RPMI7951 (cell line): ENCODE measurements at places on chromosomes 16 and 17. TPM values are rescaled to one million over a fixed set of nuclear protein-coding genes. Genes with fewer than 3 reads are reported as not detected.

RAC3 gene
- total RNA-seq, result 10.7 and 13.1 TPM in 2 replicates

- DNase-seq, result no peak
Observed at GRCh38 chr16:1081734-1082265, 9.3 kb downstream of the SSTR5 start.

GRCh38 chr16:52538511-52538910 lies 8.4 kb downstream of the TOX3 start:
- no peak for DNase-seq

DNA sequence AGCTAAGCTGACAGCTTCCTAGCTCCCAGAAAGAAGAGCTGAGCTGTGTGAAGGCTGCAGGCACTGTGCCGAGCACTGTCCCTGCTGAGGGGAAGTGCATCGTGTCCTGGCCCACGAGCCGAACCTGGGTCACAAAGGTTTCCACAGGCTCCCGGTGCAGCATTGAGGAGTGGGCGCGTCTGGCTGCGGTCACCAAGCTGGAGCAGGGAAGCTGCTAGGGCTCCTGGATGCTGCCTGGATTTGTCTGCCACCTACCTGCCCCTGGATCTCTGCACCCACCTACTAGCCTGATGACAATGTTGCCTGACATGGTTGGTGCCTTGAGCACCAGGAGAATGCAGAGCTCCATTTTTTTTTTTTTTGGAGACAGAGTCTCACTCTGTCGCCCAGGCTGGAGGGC lies 6.5 kb upstream of the SRRM2 start:
- DNase-seq, result no peak

DNA sequence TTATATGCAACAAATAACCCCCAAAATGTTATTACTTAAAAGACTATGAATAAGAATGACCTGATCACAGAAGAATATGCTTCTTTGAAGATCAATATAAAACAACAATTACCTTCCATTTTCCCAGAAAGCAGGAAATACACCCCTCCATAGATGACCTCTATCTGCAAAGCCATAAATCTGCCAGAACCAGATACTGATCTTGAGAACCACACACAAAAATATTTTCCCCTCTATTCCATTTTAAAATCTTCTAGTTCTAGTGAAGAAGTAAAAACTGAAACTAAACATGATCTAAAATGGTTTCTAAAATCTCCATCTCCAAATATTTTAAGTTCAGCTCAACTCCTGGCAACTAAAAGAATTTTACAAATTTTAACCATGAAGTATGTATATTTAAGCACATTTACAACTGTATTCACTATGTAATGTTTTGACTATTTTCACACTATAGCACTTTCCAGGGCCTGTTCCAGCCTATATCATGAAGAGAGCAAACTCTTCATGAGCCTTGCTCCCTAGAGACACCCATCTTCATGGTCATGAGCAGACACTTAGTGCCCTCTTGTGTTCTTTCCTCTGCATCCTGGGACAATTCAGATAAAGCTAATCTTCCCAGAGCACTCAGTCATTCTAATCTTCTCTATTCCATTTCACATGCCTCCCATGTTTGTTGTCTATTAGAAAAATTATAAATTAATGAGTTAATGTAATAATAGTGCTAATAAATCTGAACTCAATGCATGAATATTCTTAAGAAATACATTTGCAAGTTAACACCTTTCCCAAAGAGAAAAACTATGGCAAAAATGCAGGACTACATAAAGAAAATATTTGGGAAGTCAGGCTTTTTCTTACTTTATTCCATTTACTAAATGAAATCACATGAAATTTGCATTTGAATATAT lies 87.0 kb downstream of the HELZ start:
- peak; percentile 28 for DNase-seq

GRCh38 chr17:69505740-69506139 lies 91.2 kb downstream of the MAP2K6 start:
- DNase-seq, result no peak

DNA sequence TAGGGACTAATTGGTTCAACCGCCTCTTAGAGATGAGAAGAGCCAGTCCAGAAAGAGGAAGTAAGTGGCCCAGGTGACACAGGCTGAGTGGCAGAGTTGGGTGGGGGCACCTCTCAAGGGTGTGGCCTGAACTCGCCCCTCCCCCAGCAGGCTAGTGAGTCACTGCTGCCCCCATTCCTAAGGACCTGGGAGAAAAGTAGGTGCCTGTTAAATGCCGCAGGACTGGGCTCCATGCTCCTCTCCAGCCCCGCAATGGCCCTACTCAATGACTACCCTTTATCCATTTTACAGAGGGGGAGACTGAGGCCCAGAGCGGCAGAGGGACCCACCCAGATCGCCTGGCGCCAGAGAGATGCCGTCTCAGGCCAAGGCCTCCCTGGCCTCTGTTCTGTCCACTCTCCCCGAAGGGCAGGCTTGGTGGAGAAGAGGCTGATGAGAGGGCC lies 8.1 kb downstream of the TMEM235 start:
- no peak for DNase-seq

DNA sequence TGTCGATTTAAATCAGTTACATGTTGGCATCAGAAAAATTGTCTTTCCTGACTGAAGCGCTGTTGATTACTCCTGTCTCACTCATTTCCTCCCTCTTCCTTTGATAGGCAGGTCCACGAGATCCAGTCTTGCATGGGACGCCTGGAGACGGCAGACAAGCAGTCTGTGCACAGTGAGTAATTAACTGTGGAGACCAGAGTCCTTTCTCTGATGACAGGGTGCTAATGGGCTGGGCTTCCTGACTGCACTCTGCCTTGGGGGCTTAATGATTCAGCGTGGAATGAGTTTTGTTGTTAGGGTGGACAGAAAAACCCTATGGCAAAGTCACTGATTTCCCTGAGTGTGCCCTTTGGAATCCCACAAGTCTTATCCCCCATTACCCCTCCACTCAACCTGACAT lies 6.5 kb downstream of the GOSR2 start:
- peak; percentile 92 for DNase-seq

- DNase-seq, result no peak
Observed at GRCh38 chr16:89444151-89444723, 46.1 kb downstream of the ANKRD11 start.

- no peak for DNase-seq
Observed at GRCh38 chr17:56948491-56948890, 12.4 kb downstream of the COIL start.

- no peak for DNase-seq
Observed at GRCh38 chr16:21713549-21714368, 50.0 kb downstream of the OTOA start.

RHBDF1 gene
- 14.6 and 19.9 TPM in 2 replicates for total RNA-seq

DNA sequence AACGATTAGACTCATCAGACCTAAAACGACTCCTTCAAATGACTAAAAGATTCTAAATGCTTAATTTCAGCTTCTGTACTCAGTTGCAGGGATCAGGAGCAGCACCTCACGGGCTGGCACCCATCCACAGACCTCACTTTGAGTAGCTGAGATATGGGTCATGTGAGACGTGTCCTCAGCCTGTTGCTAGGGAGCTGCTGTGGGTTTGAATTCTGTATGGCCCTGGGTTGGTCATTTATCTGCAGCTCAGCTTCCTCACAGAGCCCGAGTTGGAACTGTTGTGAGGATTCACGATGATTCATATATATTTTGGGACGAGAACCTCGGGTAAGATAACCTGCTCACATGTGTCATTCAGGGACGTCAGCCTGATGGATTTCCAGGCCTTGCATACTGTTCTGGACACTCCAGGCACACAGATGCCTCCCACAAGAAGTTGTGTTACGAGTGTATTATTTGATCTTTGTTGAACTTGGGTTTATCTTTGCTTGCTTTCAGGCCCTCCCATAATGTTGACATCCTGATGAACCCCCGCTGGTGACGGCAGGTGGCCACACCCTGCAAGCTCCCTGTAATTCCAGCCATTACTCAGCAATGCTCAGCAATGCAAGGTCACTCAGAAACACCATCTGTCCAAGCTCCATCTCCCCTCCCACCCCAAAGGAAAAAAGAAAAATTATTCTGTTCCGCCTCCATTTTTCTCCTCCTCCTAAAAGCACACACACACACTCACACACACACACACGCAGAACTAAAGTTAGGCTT lies 137.6 kb downstream of the RBFOX3 start:
- DNase-seq, result no peak

DNA sequence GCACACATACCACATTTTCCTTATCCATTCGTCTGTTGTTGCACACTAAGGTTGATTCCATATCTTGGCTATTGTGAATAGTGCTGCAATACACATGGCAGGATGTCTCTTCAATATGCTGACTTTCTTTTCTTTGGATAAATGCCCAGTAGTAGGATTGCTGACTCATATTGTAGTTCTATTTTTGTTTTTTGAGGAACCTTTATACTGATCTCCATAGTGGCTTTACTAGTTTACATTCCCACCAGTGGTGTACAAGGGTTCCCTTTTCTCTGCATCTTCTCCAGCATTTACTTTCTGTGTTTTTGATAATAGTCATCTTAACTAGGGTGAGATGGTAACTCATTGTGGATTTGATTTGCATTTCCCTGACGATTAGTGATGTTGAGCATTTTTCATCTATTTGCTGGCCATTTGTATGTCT lies 118.1 kb downstream of the STXBP4 start:
- peak; percentile 87 for DNase-seq

- DNase-seq, result no peak
Observed at GRCh38 chr16:50308237-50308965, 42.0 kb downstream of the ADCY7 start.

GRB7 gene
- total RNA-seq, result not detected in 2 replicates

DNA sequence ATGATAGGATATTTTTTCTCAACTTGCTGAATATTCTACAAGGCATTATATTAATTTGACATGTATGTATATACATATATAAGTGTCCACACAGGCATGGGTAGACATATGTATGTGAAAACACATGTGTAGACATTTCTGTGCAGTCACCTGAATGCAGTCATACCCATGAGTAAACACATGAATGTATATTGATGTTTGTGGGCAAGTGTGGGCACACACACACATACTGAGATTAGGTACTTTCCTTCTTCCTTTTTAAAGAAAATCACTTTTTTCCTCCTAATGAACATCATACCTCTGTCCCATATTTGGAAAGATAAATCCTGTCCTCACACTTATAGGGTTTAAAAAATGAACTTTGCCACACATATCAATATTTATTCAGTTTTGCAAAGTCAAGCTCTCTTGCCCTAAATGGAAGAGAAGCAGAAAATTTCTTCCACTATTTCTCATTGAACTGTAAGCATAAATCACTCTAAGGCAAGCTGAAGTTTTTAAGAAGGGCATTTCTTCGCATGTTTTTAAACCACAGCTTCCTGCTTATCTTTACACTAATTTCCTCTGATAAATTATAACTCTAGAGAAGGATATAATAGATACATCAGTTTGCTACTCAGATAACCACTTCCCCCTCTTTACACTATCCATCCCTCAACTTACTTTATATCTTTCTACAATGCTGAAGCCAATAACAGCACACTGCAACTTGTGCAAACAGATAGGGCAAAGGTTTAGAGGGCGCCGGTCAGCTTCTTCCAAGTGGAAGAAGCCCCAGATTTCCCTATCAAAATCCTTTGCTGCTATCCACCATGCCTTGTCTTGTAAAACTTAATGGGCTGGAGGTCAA lies 49.6 kb upstream of the LRRC37A3 start:
- no peak for DNase-seq

PMP22 gene
- 62.1 and 64.6 TPM in 2 replicates for total RNA-seq

CLEC3A gene
- total RNA-seq, result 0.29 TPM in 1 of 2 replicates, not detected in the other

GRCh38 chr17:35167046-35167445 lies 19.4 kb downstream of the UNC45B start:
- no peak for DNase-seq

- no peak for DNase-seq
Observed at GRCh38 chr17:34571428-34572130, 7.8 kb upstream of the TMEM132E start.

DNA sequence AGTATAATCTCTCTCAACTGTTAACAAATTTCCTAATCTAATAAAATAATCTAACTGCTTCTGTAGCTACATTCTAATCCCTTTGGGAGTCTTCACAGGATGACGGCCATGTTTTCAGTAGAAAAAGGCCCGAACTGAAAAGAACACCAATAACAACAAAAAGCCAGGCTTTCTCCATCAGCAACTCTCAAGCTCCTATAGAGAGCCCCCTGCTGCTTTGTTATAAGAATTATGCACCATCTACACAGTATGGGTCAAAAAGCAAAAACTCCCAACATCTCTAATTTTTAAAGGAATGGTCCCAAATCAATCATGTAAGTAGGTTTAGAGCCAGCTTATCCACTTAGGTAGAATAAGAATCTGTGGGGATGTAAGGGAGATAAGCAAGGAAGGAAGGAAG lies 163.6 kb upstream of the C17orf78 start:
- no peak for DNase-seq

KRTAP3-2 gene
- not detected in 2 replicates for total RNA-seq

- no peak for DNase-seq
Observed at GRCh38 chr17:50268743-50269275, 5.5 kb upstream of the TMEM92 start.

GRCh38 chr16:1900452-1900774 lies 17.8 kb downstream of the HS3ST6 start:
- DNase-seq, result no peak

ZFP3 gene
- 0.36 and 0.39 TPM in 2 replicates for total RNA-seq

DNA sequence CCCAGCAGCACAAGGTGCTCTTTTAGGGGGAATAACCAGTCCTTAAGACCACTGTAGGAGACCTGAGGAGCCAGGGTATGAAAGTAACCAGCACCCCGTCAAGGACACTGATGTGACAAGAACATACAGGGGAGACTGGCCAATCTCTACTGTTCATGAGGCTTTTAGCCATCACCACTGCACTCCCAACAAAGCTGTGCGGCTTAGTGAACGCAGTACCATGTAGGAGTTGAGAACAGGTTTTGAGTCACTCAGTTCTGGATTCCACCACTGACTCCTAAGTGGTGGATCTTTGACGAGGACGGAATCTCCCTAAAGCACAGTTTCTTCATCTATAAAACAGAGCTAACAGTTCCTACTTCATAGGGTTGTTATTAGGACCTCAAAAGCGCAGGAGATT lies 26.8 kb downstream of the COG4 start:
- no peak for DNase-seq

DNA sequence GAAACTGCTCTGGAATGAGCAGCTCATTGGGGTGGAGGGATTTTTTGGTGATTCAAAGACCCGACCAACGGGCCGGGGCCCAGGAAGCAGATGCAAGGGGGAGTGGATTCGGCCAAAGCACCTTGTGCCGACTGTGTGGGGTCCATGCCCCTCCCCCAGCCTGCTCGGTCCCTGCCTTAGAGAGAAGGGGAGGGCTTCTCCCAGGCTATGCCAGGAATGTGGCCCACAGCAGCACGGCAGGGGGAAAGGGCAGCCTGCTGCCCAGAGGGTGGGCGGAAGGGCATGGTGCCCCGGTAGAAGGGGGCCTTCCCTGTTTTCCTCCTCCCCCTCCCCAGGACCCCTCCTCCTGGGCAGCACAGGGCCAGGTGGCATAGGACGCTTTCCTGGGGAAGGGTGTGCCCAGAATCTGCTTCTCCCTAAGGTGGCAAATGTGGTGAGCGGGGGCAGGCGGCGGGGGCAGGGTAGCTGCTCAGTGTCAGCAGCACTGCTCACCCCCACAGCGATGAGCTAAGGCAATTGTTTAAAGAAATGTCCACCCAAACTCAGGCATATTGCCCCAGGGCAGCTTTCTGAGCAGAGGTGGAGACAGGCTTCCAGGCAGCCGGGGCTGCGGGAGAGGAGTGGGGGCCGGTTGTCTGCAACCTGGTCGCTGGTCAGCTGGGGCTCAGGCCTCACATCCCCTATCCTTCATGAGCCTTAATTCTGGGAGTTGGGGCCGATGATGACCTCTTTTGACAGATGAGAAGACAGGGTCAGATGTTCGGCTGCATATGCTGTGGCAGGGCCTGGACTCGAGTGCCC lies 33.9 kb upstream of the MLKL start:
- DNase-seq, result no peak
